ENCODE measurements at places on chromosomes 4 and X.

GRCh38 chr4:158758142-158758541 is 10.7 kb upstream of the FNIP2 start:
- no peak for DNase-seq

GRCh38 chr4:139144161-139144859 is 32.7 kb downstream of the ELF2 start:
- peak; percentile 43 for DNase-seq

DNA sequence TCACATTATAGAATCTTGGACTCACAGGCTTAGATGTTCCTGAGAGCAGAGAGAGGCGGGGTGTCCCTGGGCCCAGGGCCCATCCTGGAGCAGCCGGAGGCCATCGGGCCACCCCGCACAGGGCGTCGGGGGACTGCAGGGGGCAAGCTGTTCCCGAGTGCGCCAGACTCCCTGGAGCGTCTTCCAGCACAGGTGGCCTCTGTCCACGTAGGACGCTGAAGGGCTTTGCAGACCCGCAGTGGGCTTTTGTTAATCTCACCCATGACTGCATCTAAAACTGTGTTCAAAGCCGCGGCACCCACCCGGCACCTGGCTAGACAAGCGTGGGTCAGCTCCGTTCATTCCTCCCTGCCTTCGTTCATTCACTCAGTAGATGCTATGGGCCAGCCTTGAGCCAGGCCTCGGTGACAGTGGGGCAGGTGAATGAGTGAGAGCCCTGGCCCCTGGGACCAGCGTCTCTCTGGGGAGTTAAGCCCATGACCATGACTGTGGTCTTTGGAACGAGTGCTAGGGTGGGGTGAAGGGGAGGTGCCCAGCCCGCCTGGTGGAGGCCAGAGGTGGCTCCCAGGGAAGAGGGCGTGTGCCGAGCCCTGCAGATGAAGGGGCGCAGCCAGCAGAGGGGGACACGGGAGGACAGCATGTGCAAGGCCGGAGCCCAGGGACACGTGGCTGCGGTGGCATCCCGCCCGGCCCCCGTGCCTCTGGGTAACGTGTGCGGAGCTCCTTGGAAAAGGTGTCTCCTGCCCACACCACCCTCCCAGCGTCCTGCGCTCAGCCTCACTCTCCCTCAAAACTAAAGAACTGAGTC is 98.3 kb downstream of the HMX1 start:
- peak; percentile 12 for DNase-seq

DNA sequence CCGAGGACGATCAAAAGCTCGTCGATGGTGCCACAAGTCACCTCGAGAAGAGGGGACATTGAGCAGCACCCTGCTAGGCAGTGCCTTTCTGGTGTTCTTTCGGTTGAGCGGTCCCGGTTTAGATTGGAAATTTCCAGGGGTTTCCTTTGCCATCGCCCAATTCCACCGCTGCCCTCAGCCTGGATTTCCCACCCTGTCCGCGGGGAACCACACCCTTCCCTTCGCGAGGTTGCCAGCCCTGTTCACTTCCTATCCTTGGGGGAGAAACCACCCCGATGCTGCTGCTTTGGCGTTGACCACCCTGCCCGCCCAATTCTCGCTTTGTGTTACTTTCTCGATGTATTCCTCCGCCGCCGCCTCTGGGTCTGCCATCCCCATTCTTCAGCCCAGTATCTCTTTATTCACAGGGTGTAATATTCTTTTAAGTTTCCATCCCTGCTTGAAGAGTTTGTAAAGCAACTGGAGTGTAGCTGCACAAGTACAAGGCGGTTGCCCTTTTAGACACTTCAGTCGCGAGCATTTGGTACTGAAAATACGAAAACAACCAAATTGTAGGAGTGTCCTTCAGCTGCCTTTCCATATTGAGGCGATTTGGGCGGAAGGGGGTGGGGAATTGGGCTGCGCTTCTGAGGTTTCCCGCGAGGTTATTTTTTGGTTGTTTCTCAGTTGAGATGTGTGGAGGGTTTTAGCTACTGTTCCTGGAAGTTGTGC is 1.1 kb downstream of the OGT start:
- peak; percentile 55 for DNase-seq

- DNase-seq = peak; percentile 19
Measured at GRCh38 chr4:8277356-8278008, 7.9 kb downstream of the HTRA3 start.

GRCh38 chr4:24978291-24979075 is 52.3 kb downstream of the LGI2 start:
- DNase-seq = no peak

DNA sequence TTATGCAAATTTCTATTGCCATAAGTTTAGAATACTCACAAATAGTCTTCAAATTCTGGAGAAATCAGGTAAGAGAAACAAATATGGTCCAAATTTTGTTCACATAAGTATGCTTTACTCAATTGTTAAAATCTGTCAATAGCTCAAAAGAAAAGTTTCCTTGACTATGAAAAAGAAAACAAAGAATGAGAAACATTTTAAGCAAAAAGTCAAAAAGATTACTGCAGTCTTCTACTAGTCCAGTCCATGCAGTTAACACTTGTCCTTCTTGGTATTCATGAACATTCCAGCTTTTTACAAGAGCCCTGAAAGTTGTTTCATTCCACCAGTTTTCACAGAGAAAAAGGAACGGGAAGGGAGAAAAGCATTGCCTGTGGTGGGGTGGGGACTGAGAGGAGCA is 54.7 kb upstream of the ZXDA start:
- DNase-seq = no peak

GRCh38 chr4:7358100-7358735 is 76.5 kb downstream of the PSAPL1 start:
- DNase-seq = no peak

DNA sequence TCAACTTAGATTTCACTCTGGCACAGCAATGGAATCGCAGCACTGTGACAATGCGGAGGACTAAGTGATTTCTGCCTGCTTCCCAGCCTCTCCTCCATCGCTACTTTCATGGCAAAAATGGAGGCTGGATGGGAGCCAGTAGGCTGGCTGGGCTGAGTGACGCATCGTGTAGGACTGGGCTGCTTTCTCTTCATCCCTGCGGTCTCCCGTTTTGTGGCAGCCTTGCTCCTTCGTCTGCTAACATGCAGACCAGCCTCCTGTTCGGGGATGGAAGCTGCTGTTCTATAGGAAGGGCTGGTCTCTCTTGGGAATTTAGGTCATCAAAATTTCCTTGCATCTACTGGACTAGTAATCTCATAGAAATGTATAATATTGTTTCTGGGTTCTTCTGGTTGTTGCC is 15.8 kb upstream of the RGS12 start:
- DNase-seq = peak; percentile 25
